Activated CD8-positive, alpha-beta memory T cell treated with anti-CD3 and anti-CD28 coated beads, Interleukin-2, amount 50 U/mL, for 48 hours (primary cell): ENCODE measurements at places on chromosomes 1 and 21.
A peak's percentile ranks its signal among the peaks of the same experiment; 100 is the strongest.

DNA sequence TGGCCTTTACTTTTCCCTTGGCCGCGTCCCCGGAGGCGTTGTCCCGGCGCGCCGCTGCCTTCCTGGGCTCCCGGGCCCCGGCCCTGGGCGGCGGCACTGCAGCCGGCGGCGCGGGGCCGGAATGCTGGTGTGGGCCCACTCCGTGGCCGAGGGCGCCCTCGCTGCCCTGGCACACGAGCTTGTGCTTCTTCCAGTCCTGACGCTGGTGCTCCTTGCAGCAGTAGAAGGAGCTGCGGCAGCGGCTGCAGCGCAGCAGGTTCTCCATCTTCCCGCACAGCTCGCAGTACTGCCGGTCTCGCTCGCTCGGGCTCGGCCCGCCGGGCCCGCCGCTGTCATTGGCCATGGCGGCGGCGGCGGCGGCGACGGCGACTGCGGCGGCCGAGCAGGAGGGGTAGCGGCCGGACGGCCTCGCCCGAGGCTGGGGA lies 529 bp downstream of the EGLN1 start:
- no peak for DNase-seq

- no peak for DNase-seq
Measured at GRCh38 chr1:207062058-207062457, 9.0 kb downstream of the PFKFB2 start.

DNA sequence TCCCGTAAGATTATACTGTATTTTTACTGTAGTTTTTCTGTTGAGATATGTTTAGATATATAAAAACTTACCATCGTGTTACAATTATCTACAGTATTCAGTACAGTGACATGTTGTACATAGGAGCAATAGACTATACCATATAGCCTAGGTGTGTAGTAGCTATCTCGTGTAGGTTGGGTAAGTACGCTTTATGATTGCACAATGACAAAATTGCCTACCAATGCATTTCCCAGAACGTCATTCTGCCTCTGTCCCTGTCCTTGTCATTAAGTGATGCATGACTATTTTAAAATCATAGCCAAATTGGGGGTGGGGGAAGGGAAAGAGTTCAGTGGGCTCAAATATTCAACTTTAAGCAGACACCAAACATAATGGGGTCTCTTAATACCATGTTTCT lies 233.8 kb upstream of the TMEM51 start:
- no peak for DNase-seq

GRCh38 chr1:235758931-235759330 lies 107.8 kb downstream of the LYST start:
- DNase-seq: no peak

- DNase-seq: no peak
Measured at GRCh38 chr1:80929868-80930508, 870.7 kb upstream of the ADGRL2 start.

- no peak for DNase-seq
Measured at GRCh38 chr21:36803051-36803645, 104.2 kb downstream of the SIM2 start.

GRCh38 chr1:89904219-89904980 lies 83.6 kb downstream of the LRRC8D start:
- no peak for DNase-seq

DNA sequence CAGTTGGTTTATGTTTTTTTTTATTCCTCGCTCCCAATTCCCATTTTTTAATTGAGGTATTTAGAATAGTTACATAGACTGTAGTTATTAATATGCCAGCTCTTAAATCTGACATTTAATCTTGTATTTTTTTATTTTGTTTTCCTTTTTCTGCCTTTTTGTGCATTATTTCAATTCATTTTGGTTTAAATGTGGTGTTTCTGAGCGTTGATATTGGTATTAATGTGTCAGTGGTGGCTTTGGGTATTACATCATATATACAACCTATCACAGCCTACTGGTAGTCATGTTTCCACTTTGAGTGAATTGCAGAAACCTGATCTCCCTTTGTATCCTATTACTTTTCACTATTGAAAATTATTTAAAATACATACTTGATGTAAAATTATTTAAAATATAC lies 1027.3 kb downstream of the KCNT2 start:
- no peak for DNase-seq

- DNase-seq: peak; percentile 85
Measured at GRCh38 chr21:25578056-25578961, 29.0 kb downstream of the MRPL39 start.

GRCh38 chr1:212455803-212456528 lies 23.2 kb downstream of the NENF start:
- peak; percentile 97 for DNase-seq

DNA sequence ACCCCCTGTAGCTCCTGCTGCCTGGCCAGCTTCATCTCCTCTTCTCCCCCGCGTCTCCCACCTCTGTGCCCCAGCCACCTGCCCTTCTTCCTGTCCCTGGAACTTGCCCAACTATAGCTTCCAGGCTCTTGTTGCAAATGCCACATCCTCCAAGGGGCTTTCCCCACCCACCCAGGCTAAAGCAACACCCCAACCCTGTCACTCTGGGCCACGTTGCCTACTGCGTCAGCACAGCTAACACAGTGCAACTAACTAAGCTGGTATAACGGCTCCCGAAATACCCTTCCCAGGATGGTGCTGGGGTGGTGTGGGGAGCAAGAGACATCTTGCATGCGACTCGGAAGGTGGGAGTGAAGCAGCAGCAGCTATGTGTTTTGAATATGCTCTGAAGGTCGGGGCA lies 19.7 kb downstream of the CAMK2N1 start:
- DNase-seq: peak; percentile 59

GRCh38 chr1:155969377-155969791 lies 9.0 kb downstream of the ARHGEF2 start:
- no peak for DNase-seq

DNA sequence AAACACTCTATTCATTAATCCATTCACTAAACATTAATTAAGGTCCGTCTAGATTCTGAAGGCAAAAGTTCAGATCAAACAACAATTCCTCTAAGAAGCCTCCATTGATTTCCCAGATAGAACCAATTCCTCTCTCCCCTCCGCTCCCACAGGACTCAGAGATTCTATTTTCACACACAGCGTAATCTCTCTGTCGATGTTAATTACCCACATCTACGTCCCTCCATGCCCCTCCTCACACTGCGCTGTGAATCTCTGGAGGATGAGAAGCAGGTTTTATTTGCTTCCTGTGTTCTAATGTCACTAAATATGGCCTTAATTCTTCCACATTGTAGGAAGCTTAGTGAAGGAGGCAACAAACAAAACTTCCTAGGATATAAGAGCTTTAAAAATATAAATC lies 306.7 kb downstream of the DSCAM start:
- no peak for DNase-seq
